ENCODE measurements at places on chromosomes 5 and 9.

DNA sequence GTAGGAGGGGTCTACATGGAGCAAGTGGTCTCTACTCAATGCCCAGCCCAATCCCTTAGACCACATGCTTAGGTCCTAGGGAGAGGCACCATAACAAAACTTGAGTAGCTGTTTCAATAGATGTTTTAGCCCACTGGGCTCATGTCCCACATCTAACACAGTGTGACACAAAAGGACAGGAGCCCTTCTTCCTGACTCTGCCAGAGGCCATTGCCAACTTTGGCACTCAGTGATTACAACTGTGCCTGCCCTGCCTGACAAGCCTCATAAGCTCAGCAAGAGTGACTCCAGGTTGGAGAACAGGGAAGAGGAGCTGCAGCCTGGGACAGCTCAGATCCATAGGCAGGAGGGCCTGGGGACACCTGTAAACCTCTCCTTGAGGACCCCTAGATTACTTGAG is 230.8 kb downstream of the ENC1 start:
- DNase-seq: no peak

GRCh38 chr5:152124409-152125041 is 199.9 kb upstream of the GLRA1 start:
- DNase-seq: no peak

DNA sequence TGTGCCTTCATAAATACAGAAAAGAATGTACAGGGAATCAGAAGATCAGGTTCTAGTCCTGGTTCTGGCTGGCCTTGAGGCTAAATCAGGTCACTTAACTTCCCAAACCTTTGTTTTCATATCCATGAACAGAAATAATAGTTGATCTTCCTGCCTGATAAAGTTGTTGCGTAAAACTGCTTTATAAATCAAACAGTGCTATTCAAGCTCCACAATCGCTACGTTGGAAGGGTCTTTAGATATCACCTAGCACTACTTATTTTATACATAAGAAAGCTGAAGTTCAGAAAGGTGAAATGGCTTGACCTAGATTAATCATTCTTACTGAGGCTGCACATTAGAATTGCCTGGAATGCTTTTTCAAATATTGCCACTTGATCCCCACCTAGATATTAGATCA is 36.3 kb upstream of the GCNT4 start:
- no peak for DNase-seq

GRCh38 chr9:98038958-98039357 is 17.6 kb upstream of the NANS start:
- no peak for DNase-seq

- no peak for DNase-seq
These were observed 6.2 kb upstream of the CPEB4 start for GRCh38 chr5:173881811-173882575.

All from stimulated activated CD4-positive, alpha-beta T cell treated with anti-CD3 and anti-CD28 coated beads, Interleukin-1b, Interleukin-23, amount 100 ng/mL, for 1 hour (primary cell).